ENCODE measurements at places on chromosomes 13 and 19.

DNA sequence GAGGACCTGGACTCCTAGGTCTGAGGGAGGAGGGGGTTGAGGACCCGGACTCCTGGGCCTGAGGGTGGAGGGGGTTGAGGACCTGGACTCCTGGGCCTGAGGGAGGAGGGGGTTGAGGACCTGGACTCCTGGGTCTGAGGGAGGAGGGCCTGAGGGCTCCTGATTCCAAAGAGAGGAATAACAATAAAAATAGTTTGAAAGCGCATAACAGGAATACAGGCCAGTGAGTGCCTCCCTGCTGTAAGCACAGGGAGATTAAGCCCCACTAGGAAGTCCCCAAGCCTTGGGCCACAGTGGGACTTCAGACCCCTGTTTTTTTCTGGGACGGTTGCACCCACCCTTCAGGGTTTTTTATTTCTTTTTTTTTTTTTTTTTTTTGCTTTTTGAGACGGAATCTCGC is 1.2 kb upstream of the SBK2 start:
- no peak for DNase-seq

- no peak for DNase-seq
These were observed 991.7 kb downstream of the EFNB2 start for GRCh38 chr13:105543742-105544141.

DNA sequence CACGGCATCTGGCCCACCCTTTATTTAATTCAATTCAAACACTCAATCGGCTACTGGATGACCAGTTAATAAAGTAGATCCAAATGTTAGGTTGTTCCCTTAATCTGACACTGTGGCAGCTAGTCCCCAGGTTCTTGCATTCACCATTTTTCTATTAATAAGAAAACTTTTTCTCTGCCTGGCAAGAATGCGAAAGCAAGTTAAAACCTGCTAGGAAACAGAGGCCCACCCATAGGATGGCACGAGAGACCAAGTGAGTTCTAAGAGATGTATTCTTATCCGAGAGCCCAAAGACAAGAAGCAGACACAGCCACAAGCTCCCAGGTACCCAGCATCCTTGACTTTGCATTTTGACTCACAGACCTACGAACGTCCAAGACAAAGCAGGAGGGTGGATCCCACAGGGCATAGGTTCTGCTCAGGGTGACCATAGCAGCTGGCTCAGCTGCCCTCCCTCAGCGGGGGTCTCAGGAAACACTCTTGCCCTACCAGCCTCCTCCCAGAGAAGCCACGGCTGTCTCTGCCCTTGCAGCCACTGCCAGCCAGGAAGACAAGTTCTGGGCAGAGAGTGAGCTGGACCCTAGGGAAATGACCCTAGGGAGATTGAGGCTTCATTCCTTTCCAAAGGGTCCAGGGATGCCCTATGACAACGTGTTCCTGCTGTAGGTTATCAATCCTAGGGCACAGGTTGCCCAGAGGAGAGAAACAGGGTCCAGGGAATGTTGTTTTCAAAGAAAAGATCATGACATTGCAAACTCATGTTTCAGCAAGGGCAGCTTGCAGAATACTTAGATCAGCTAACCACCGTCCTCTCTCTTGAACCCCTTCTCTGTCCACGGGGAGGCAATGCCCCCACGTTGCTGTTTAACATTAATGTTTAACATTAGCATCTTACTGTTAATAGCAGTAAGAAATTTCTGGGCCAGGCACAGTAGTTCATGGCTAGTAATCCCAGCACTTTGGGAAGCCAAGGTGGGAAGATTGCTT is 147.2 kb upstream of the ZNF507 start:
- no peak for DNase-seq

- no peak for DNase-seq
These were observed 5.8 kb upstream of the JUNB start for GRCh38 chr19:12785431-12786031.

- DNase-seq, result no peak
These were observed 1334.1 kb downstream of the EFNB2 start for GRCh38 chr13:105201351-105201750.

DNA sequence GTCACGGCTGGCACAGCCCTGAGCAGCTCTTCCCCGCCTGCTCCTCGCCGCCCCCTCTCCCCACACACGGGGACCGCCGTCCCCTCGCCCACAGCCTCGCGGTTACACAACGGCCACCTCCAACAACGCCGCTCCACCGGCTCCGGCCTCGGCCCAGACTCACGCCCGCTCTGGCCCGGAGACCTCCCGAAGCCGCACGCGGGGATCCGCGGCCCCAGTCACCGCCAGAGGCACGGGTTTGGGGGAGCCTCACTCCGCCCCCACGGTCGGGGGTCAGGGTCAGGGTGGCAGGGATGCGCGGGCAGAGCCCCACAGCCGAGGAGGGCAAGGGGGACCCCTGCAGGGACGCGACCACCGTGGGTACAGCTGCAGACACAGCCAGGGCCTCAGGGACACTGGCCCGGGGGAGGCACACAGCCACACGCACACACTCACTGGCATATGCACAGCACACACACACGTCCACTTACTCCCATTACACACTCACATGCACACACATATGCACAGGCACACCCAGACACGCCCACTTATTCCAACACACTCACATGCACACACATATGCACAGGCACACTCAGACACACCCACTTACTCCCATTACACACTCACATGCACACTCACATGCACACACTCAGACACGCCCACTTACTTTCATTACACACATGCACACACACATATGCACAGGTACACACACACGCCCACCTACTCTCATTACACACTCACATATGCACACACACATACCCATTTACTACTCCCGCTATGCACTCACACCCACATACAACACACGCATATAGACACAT is 1.6 kb downstream of the TTYH1 start:
- DNase-seq, result no peak

All from NCI-H526 (cell line).